Retinal pigment epithelial cell (primary cell): ENCODE measurements at places on chromosomes 11 and 22.

- DNase-seq = no peak
Observed at GRCh38 chr11:47994417-47994816, 14.1 kb downstream of the PTPRJ start.

DNA sequence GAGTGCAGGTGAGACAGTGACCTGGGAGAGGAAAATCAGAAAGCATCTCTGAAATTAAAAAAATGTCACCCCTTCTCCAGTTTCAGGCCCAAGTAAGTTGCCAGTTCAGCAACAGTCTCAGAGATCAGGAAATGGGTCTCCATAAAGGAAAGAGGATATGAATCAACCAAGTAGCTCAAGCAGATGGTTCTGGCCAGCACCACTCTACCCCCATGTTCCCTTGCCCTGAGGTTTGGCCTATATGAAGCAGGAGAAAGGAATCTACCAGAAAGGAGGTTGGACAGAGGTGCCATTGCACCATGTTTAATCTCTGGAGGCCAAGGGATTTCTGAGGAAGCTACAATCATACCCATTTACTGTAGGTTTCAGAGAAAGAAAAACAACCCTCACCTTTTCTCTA lies 7.7 kb downstream of the FZD4 start:
- no peak for DNase-seq

DNA sequence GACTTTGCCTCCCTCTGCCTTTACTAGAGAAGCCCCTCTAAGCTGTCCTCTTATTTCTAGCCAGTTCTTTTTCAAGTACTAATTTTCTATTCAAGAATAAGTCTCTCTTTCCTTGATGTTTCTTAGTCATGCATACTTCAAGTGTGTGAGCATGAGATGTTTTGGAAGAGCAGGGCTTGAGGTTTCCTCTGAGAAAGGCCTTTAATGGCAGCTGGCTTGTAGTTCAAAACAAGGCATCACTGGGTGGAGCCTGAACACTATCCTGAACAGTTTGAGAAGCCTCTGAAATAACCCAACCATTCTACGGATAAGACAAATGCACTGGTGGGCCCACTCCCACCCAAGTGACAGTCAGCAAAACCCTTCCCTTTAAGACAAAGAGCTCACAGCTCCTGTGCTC lies 37.6 kb downstream of the CLDN25 start:
- DNase-seq = no peak

- DNase-seq = no peak
Observed at GRCh38 chr11:59437770-59438169, 1.5 kb downstream of the OR5A1 start.

DNA sequence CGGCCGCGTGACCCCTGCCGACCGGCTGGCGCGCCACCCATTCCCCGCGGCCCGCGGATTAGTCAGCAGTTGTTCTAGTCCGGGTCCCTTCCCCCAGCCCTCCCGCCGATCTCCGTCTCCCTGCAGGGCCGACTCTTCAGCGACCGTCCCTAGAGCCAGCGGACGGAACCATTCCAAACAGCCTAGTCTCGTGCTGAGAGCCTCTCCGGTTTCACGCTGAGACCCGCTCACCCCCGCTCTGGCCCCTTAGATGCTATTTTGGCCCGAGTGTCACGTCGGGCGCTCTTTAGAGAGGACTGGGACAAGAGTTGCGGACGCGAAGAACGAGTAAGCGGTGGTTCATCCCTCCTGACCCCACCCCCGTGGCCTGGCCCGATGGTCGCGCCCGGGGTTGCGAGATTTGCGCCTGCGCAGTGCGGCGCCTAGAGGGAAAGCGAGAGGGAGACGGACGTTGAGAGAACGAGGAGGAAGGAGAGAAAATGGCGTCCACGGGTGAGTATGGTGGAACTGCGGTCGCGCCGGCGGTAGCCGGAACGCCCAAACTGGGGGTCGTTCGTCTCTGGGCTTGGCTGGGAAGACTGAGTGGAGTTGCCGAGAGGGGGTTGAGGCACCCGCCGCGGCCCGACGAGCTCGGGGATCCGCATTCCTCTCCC lies at the start of the genes EWSR1 and RHBDD3:
Gene EWSR1, plus strand, starts transcription at position 411 of the 653 bp plus-strand sequence. Its CDS starts 69 bp downstream, at position 480.
Gene RHBDD3, minus strand, starts transcription at position 124 of the 653 bp plus-strand sequence. CDS start 2,355 bp downstream, outside the sequence.
- peak; percentile 92 for DNase-seq

- DNase-seq = no peak
Observed at GRCh38 chr11:116189408-116190170, 583.2 kb downstream of the BUD13 start.

- peak; percentile 30 for DNase-seq
Observed at GRCh38 chr11:124920870-124921609, 2.0 kb downstream of the HEPN1 start.

DNA sequence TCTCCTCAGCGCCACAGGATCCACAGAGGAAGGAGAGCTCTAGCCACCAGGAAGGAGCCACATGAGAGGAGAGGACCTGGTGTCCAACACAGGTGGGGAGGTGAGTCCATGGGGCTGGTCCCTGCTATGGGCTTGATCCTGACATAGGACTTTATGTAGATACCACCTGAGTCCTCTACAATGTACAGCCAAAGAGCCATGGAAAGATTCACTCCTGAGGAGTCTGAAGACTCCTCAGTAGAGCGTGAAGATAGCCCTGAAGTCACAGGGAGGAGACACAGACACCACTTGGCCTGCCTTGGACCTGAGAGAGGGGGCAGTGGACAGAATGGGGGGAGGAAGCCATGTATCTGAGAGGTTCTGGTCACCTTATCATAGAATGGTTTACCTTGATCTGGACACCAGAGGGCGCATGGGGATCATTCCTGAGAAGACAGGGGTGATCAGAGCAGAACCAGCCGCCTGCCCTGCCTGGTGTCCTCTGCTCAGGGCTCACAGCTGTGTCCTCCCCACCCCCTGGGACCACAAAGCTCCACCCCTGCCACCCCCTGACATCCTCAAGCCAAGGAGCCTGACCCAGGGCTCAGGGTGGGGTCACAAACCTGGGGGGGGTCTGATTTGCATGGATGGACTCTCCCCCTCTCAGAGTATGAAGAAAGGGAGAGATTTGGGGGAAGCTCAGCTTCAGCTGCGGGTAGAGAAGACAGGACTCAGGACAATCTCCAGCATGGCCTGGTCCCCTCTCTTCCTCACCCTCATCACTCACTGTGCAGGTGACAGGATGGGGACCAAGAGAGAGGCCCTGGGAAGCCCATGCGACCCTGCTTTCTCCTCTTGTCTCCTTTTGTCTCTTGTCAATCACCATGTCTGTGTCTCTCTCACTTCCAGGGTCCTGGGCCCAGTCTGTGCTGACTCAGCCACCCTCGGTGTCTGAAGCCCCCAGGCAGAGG lies 77.0 kb downstream of the ZNF280B start:
- no peak for DNase-seq

GRCh38 chr11:44298862-44299261 lies 11.1 kb downstream of the ALX4 start:
- DNase-seq = no peak

- no peak for DNase-seq
Observed at GRCh38 chr11:86696451-86696850, 24.0 kb upstream of the ME3 start.

DNA sequence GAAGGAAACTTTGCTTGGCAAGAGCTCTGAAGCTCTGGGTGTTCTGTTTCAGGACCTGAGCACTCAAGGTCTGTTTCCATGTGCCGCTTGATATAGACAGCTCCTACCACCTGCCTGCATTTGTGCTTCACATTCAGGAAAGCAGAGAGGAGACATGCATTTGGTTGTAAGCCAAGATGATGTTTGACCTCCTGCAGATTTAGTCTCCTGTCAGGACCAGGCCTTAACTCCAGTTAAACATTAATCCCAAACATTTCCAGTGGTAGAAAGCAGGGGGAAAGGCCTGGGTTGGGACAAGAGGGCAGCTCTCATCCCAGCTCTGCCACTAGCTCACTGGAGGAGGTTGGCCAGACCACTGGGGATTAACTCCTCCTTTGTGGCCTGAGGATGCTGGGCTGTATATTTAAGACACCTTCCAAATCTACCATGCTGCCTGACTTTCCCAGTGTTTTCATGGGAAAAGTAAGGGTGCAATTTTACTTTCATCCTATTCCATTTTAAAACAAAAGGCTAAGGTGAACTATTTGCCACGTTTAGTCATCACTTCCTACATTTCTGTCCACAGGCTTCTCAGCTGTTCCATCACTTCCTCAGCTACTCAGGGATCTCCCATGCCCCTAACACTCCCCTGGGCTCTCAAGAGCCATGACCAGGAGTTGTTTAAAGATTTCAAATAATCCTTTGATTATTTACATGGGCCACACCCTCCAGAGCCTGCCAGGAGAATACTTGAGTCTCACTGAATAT lies 80.9 kb downstream of the INSC start:
- no peak for DNase-seq

GRCh38 chr11:29480981-29481380 lies 535.8 kb downstream of the KCNA4 start:
- no peak for DNase-seq

GRCh38 chr22:31603081-31603525 lies 58.9 kb downstream of the PISD start:
- no peak for DNase-seq

DNA sequence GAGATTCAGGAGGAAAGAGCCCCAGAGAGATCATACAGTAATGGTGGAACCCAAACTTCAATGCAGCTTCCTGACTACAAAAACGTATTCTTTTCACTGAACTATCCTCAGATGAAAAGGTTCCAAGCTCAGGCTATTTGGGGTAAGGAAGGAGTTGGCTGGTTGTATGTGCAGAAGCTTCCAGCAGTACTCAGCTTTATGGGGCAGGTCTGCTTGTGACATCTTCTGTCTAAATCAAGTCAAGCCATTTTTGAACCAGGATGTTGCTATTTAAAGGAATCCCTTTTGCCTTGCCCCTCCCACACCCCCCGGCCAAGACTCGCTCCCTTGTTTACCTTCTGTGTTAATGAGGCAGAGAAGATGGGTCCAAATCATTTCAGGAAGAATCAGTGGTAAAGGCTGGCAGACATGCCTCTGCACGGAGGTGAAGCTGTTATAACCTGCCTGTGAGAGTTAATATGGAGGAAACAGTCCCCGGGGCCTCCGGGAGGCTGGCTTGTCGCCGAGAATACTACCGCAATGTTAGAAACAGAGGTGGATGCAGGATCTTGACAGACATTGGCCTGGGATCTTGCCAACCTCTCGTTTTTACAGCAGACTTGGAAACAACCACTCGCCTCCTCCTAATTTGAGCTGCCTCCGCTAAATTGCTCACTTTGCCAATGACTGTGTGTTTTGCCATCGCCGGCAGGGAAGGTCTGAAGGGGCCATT lies 45.4 kb downstream of the TIMP3 start:
- no peak for DNase-seq

GRCh38 chr11:87076874-87077429 lies 39.2 kb downstream of the TMEM135 start:
- DNase-seq = no peak

DNA sequence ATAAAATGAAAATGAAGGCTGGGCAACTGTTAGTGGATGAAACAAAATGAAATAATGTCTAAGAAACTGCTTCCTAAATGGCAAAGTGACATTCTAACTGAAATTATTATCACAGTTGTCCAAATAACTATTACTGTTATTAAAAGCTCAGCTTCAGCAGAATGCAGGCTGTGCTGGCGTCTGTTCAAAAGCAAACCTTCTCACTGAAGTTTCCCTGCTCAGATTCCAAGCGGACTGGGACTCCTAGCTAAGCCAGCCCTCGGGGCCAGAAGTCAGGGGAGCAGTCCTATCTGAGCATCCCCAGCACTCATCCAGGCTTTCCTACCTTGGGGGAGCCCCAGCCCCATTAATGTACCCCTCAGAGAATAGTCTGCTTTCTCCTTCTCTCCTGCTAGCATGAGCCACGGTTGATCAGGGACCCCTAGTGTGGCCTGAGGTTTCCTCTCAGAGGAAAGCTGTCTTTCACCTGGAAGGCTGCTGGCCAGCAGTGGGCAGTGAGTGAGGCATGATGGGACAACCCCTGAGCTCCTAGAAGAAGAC lies 1167.3 kb downstream of the TBC1D22A start:
- no peak for DNase-seq

GRCh38 chr11:35290876-35291275 lies 128.5 kb downstream of the SLC1A2 start:
- DNase-seq = no peak

GRCh38 chr22:25482868-25483639 lies 81.4 kb upstream of the GRK3 start:
- DNase-seq = no peak

GRCh38 chr11:93791493-93791892 lies 7.4 kb downstream of the MED17 start:
- no peak for DNase-seq

DNA sequence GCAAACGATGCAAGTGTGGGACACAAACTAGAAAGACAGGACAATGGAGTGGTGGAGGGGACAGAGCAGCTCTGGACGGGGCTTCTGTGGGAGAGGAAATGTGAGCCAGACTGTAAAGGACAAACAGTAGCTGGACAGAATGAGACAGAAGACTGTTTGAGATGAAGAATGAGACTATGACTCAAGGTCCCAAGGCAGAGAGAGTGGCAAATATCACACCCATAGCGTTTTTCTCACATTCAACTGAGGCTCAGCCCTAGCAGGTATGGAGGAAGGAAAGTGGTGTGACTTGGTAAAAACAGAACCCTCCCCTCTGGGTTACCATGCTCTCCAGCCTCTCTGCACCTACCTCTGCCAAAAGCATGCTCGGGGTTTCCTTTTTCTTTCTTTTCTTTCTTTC lies 96.5 kb downstream of the RPL27A start:
- DNase-seq = no peak

DNA sequence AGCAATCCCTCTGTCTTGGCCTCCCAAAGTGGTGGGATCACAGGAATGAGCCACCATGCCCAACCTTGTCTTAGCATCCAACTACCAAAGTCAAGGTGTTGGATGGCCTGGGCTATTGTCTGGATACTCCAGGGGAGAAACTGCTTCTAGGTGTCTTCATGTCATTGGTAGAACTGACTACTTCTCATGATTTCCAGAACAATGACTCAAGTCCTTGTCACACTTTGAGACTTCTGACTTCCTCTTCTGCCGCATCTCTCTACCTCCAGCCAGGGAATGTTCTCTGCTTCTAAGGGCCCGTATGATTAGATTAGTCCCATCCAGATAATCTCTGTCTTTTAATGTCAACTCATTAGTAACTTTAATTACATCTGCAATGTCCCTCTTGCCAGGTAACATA lies 30.6 kb downstream of the APOL6 start:
- DNase-seq = no peak

DNA sequence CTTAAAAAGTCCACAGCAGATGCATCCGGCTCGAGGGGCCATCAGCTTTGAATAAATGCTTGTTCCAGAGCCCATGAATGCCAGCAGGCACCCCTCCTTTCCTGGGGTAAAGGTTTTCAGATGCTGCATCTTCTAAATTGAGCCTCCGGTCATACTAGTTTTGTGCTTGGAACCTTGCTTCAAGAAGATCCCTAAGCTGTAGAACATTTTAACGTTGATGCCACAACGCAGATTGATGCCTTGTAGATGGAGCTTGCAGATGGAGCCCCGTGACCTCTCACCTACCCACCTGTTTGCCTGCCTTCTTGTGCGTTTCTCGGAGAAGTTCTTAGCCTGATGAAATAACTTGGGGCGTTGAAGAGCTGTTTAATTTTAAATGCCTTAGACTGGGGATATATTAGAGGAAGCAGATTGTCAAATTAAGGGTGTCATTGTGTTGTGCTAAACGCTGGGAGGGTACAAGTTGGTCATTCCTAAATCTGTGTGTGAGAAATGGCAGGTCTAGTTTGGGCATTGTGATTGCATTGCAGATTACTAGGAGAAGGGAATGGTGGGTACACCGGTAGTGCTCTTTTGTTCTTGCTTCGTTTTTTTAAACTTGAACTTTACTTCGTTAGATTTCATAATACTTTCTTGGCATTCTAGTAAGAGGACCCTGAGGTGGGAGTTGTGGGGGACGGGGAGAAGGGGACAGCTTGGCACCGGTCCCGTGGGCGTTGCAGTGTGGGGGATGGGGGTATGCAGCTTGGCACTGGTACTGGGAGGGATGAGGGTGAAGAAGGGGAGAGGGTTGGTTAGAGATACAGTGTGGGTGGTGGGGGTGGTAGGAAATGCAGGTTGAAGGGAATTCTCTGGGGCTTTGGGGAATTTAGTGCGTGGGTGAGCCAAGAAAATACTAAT lies 1.9 kb downstream of the NEAT1 start:
- DNase-seq = no peak
